Activated naive CD8-positive, alpha-beta T cell treated with anti-CD3 and anti-CD28 coated beads, Interleukin-2, amount 50 U/mL, for 16 hours (primary cell): ENCODE measurements at places on chromosomes 4 and X.

- no peak for DNase-seq
Observed at GRCh38 chrX:104430742-104431119, 135.3 kb upstream of the IL1RAPL2 start.

- DNase-seq = no peak
Observed at GRCh38 chr4:77006753-77007353, 57.3 kb downstream of the SEPTIN11 start.

DNA sequence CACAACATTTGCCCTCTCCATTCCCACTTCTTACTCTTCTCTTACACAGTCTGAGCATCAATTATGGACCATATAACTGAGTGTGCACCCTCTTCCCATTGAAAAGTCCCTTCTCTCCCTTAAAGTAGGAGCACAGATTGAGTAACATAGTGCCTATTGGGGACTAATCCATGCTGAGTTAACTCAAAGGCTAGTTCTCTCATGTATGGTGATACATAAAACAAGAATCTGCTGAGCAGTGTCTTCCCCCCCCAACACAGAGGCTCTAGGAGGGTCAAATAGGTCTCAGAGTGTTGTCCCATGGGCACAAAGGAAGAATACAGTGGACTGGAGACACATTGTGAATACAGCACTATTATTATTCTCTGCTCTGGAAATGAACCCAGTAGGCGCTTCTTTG lies 274.6 kb upstream of the BOD1L1 start:
- no peak for DNase-seq

DNA sequence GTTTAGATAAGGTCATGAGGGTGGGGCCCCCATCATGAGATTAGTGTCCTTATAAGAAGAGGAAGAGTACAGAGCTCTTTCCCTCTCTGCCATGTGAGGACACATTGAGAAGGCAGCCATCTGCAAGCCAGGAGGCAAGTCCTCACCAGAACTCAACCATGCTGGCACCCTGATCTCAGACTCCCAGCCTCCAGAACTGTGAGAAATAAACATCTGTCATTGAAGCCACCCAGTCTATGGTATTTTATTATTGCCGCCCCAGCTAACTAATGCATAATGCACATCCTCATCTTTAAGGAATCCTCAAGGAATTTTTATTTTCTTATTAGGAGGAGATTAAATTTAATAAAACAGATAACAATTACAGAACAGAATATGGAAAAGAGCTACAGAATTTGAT lies 16.7 kb upstream of the EXOSC9 start:
- no peak for DNase-seq

DNA sequence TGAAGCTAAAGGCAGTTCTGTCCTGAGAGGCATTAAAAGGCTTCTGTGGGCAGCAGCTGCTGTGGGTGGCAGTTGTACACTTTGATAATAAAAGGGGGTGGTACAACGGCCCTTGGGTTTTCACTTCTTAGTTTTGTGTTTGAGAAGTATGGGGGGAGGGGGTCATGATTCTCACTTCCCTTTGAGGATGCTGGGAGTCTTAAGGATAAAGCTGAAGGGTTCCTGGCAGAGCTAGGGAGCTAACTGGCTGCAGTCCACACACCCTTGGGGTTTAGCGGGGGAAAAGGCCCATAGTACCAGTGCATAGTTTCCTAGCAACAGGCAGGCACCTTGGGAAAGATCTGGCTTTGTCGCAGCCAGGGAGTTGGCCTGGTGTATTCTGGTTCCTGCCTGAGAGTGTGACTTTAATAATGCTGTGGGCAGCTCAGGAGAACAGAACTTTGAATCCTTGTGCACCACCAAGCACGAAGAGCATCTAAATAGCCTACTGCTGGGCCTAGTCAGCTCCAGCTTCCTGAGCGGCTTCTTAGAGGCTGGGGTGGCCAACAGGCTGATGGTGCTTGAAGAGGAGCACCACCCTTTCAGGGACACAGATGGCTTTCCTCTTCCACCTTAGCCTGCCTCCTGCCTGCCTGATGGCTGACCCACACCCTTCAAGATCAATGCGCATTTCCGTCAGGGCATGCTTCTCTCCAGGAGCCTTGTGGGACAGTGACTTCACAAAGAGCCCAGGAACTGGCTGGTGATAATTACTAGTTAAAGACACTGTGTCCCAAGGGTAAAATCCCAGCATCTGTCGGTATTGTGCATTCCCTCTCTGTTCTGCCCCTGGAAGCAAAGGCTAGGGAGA lies 12.5 kb downstream of the ZBTB33 start:
- no peak for DNase-seq

GRCh38 chr4:147901388-147901787 lies 169.5 kb downstream of the ARHGAP10 start:
- no peak for DNase-seq

GRCh38 chr4:71236226-71236625 lies 102.6 kb upstream of the SLC4A4 start:
- DNase-seq = no peak

DNA sequence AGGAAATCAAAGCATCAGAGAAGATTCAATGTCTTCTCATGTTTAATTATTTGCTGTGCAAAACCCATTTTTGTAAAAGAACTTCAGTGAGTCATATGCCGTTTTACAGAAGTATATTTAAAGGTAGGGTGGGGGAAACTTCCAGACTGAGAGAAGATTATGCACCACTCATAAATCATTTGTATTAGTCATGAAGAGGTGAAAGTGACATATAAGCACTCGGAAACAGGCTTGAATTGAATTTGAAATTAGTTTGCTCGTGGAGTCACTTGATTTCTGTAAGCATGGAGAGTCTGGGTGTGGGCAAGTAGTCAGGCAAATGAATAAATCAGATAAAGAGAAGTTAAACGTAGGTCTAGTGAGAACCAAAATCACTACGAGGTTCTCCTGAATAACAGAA lies 335.1 kb downstream of the ANK2 start:
- no peak for DNase-seq

DNA sequence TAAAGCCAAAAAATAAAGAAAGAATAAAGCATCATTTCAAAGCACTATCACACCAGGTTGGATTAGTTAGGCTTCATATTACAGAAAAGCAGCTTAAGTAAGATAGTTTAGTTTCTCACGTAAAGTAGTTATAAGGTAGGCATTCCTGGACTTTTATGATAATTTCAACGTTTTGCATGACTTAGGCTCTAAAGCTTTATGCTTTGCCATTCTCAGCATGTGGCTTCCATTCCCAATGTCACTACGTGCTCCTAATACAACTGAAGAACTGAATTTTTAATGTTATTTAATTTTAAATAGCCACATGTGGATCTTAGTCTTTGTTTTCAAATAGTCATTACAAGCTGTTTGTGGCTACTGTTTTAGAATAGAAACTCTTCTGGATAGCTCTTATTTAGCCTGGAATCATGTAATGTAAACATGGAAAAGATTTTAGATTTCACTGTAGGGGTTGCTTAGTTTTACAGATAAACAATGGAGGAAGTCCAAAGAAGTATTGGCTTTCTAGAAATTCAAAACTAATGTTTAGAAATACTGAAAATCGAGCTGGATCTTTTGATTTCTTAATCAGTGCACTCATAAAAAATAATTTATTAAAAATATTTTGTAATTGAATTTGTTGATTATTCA lies 710.0 kb downstream of the IL1RAPL1 start:
- DNase-seq = no peak

DNA sequence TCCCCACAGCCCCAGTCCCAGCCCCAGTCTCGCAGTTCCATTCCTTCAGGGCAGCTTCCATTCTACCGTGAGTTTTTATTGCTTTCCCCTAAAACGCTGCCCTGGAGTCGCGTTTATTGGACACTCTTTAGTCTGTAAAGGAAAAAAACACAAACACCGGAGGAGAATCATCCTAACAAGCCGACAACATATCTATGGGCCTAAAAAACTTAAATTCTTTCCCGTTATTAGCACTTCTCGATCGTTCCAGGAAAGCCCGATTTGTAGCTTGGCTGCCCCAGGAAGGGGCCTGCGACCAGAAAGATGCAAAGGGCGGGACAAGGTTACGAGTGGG lies 178.5 kb downstream of the CBR4 start:
- no peak for DNase-seq

- DNase-seq = no peak
Observed at GRCh38 chr4:123556526-123556925, 159.9 kb downstream of the SPRY1 start.

GRCh38 chr4:21949073-21949457 lies 493 bp upstream of the KCNIP4 start:
- no peak for DNase-seq
